HS-5 (cell line): ENCODE measurements at places on chromosomes 7 and 10.

DNA sequence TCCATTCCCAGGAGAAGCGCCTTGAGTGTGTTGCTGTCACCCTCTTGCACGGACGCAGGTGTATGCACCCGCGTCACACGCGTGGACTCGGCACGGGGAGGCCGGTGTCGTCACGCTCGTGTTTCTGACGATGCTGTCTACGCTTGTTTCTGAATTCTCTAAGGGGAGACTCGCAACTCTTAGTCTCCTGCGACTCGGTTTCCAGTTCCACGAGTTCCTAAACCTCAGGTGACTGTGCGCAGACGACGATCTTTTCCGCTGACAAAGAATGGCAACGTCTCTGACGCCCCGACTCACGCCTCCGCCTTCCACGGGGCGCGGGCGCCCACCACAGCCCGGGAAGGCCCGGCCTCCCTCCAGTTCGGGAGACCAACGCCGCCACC lies 579 bp downstream of the IDI1 start:
- no peak for DNase-seq

DNA sequence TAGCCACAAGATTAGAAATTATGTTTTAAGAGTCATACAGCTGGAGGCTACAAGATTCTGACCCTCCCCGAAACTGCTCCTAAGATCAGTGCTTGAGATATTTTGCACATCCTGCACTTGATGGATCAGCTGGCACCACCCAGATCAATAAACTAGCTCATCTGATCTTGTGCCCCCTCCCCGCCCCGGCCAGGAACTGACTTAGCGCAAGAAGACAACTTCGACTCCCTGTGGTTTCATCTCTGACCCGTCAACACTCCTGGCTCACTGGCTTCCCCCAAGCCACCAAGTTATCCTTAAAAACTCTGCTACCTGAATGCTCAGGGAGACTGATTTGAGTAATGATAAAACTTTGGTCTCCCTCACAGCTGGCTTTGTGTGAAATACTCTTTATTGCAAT lies 73.5 kb upstream of the NPSR1 start:
- no peak for DNase-seq

DNA sequence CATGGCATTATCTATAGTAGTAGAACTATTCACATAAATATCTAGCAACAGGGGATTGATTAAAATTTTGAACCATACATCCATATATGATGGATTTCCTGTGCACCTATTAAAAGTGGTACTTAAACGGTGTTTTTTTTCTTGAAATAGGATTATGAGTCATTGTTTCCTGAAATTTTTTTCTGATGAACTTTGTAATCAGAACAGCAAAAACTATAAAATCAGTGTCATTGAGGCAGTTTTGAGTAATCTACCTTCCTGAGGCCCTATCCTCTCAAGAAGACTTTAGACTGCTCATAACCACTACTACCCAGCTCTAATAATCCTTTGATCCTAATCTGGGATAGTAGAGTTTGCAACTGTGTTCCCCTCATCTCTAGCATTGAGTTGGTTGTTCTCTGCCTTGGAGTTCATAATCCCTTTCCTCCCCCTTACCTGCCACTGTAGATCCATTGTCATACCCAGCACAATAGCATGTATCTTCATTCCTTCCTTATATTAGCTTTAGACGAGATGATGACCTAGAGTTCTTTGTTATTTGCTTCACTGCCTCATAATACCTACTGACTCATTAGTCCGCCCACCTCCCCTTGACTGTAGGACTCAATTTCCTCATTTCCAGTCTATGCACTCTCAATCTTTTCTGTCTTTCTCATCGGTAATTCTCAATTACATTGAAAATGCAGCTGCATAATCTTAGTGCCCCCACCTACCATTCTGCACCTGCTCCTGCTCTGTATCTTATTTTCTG lies 133.4 kb downstream of the LRRC4 start:
- DNase-seq: no peak

GRCh38 chr7:108128514-108128913 lies 1.6 kb downstream of the LAMB4 start:
- DNase-seq: no peak

GRCh38 chr10:127040756-127041155 lies 135.5 kb downstream of the DOCK1 start:
- no peak for DNase-seq

- no peak for DNase-seq
Measured at GRCh38 chr10:18561861-18562551, 89.4 kb downstream of the NSUN6 start.
